Activated T-cell treated with anti-CD3 and anti-CD28 coated beads, Interleukin-2, amount 50 U/mL, for 1 hour (primary cell): ENCODE measurements at places on chromosomes 5 and 9.

DNA sequence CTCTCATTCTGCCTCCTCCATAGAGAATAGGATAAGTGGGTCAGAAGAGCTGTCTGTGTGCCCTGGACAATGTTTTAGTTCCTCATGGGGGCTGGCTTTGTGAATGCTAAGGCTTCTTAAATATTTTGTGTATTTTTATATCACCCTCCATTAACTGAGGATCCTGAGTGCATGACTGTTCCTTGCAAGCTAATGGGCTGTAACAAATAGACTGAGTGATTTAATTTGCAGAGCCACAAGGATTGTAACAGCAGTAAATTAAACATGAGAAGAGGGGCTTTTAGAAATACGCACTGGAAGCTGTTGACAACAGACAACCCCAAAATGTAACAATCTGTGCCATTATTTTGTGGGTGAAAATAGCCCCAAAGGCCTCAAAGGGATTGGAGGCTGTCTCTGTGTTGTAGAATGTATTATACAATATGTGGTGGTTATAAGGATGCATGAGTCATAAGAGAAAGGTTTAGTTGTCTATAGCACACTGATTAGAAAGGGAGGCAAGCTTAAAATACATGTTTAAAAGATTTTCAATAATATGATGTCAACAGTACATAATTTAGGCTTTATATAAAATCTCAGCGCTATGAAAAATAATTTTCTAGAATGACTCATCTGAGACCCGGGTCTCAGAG, 152.7 kb upstream of the ACTBL2 start:
- DNase-seq = no peak

DNA sequence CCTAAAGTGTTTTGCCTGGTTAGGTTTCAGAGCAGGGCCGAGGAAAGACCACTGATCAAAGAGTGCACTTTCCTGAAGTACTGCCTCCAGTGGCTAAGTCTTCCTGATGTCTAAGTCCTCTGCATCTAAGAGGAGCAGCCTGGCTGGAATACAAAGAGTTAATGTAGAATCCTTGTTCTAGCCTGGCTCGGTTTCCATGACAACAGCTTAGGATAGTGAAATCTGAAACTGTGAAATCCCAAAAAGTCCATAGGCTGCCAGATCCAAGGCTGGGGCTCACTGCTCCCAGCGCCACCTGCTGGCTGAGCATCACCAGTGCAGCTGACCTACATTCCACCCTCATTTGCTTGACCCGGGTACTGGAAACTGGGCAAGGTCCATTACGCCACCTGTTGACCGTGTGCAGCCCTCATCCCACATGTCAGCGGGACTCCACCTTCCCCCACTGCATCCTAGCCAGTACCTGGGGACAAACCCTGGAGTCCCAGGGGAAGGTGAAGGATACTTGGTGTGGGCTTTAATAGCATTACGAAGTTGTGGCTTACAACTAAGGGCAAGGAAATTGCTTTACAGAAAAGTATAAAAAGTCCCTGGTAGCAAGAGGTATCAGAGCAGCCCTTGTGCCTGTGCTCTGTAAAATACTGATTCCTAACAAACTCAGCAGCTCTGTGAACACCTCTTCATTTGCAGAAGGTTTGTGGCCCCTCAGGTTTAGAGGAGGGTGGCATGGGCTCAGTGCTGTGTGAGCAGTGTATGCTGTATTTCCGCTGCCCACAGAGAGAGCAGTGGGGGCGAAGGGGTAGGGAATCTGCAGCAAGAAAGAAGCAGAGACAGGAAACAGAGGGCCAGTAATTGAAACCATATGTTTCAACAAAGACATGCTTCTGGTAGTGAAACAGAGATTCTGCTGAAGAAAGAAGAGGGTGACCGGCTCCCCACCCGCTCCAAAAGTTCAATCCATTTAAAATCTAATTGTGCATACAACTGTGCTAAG, 36.0 kb downstream of the PCDHGC5 start:
- DNase-seq = peak; percentile 65

DNA sequence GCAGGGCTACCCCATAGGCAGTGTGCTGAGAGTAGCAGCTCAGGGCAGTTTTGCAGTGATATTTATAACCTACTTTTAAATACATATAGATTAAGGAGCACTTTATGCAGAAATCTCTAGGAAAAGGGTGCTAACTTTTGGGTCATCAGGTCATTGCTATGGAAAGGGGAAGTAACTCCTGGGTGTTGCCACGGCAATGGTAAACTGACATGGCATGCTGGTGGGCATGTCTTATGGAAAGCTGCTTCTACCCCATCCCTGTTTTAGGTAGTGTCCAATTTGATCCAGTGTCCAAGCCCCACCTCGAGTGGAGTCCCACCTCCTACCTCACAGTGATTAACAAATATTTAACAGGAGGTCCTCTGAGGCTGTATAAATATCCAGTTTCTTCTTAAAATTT, 56.8 kb upstream of the XPA start:
- DNase-seq = no peak

DNA sequence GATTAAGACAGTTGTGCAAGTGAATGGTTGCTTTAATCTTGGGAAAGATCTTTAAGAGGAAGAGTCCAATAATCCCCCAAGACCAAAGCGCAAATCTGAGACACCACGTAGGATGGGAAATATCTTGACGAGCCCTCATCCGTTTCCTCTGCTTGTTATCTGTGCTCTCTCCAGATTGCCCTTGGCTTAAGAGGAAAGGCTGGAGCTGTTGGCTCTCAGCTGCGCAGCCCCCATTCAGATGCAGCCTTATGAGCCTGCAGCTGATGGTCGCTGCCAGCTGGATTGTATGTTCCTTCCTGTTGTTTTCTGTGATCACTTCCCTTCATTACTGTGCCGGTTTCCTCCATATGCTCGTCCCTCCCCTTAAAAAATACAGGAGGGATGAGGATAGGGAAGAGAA, 47.7 kb downstream of the PWWP2A start:
- no peak for DNase-seq

DNA sequence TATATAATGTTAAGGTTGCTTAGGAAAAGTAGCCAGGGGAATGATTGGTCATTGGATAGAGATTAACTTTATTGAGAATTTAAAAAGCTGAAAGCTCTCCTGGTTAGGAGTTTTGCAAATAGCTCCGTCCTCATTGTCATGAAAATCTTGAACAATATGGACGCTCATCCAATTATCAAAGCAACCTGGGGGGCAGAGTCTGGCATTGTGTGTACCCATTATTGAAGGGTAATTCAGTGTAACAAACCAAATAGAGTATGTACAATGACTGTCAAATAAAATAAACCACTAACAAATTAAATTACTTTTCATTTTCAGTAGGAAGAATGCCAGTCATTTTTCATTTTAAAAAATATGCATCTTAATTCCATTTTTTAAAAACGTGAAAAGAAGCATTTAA, 144.0 kb upstream of the GPR151 start:
- no peak for DNase-seq

DNA sequence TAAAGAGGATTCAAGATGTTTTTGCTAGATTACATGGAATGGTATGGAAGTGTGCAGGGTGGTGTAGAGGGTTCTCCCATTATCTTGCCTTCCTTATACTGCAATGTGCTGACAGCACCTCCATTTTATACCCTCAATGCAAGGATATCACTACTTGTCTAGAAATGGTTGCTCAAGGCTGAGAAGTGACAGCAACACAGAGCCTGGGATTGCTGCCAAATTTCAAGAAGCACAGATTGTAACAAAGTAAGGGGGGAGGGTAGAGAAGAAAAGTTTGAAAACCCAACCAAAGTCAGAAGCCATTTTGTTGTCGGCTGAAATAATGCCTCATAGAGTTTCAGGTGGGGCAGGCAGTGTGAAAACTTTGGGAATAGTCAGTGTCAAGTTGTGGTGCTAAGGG, 29.8 kb downstream of the PCDHAC2 start:
- no peak for DNase-seq

DNA sequence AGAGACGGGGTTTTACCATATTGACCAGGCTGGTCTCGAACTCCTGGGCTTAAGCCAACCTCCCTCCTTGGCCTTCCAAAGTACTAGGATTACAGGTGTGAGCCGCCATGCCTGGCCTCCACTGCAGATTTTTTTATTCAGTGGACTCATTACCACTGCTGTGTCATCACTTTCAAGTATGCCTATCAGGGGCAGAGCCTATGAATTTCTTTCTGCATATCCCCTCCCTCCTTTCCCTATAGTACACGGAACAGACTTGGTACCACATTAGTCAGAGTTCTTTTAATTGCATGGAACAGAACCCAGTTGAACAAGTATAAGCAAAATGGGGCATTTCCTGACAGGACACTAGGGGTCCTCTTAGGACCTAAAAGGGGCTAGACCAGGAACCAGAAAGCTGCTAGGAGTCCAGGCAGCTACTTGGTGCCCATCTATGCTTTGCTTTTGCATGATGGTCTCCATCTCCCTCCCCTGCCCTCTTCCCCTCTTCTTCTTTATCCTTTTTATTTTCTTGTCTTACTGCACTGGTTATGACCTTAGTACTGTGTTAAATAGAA, 5.8 kb downstream of the BSPRY start:
- no peak for DNase-seq

DNA sequence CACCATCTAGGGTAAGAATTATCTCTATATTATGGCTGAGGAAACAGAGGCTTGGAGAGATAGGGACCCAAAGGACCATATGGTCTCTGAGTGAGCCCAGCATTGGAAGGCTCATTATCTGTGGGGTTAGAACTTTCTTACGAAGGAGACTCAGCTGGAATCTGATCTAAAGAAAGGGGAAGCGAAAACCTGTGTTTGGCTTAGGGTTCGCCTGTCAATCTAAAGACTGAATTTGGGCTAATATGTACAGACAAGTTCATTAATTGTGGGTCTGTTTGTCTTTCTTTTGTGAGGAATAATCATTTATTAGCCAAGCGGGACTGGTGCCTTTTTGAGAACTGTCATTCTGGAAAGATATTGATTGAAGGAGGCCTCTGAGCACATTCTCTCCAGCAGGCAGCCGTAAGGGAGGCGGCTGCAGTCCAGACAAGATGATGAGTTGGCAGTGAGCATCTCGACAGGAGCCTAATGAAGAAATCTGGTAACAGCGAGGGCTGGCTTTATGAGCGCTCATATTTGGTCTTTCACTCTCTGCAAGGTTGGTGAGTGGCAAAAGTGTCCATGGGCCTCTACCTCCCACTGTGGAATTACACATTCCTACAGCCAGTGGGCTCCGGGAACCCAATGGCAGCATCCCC, 104.2 kb upstream of the GPR151 start:
- DNase-seq = no peak

- DNase-seq = no peak
Measured at GRCh38 chr5:139415221-139415861, 11.5 kb upstream of the SPATA24 start.

- DNase-seq = no peak
Measured at GRCh38 chr5:78405829-78406750, 45.7 kb downstream of the SCAMP1 start.

GRCh38 chr9:97873882-97874281, 20.9 kb downstream of the FOXE1 start:
- DNase-seq = no peak

DNA sequence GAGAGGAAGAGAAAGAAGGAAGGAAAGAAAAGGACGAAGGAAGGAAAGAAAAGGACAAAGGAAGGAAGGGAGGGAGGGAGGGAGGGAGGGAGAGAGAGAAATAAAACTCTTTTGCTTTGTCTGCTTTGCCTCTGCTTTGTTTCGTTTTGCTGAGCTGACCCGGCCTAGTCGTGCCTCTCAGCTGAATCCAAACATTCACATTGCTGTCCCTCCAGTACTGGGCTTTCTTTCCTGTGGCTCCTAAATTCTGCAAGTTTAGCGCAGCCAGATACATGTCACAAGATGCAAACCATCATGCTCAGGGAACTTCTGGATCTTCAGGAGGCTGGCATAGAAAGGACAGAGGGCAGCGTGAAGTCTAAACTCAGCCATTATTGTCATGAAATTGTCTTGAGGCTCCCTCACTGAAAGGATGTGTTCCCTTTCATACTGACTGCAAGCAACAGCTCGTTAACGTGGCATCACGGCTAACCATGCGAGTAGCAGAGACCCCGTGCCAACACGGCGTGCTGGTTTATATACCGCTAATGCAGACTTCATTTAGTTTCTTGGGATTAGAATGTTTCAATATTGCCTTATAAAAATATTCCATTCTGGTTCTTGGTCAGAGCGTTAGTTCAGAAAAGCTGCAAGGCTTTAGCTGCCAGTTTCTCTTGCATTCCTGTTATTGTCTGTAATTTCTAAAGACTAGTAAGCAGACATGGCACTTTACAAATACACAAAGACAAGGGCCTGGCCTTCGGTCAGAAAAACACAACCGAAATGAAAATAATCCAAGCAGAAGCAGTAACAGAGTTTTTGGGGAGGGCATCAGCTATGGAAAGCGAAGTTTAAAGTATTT, 94.2 kb downstream of the TMEM174 start:
- no peak for DNase-seq

DNA sequence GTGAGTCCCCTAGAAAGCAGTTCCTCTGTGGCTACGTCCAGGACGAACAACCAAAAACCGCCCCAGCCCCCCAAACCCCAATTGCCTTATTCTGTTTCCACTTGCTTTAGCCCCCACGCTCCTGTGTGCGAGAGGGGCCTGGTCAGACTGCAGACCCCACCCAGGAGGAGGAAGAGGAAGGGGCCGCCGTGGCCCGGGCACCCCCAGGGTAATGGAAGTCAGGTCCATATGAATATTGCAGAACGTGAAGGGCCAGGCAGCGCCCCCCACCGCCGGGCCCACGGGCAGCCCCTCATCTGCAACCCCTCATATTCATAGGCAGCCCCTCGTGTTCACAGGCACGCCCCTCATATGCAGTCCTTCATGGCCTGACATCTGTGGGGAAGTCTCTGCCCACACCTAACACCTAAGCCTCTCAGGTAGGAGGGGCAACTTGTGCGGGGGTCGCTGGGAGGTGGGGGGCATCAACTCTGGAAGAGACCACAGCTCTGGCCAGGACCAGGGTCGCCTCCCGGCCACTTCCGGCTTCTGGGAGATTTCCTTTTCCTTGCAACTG, 37.7 kb upstream of the PLEKHG4B start:
- no peak for DNase-seq

- no peak for DNase-seq
Measured at GRCh38 chr9:112726428-112726827, 8.5 kb upstream of the INIP start.

GRCh38 chr9:16868701-16869100, 1.8 kb downstream of the BNC2 start:
- no peak for DNase-seq

GRCh38 chr5:135216471-135217343, 182.3 kb downstream of the MACROH2A1 start:
- DNase-seq = no peak

- no peak for DNase-seq
Measured at GRCh38 chr5:56910210-56910965, 992 bp downstream of the SETD9 start.

DNA sequence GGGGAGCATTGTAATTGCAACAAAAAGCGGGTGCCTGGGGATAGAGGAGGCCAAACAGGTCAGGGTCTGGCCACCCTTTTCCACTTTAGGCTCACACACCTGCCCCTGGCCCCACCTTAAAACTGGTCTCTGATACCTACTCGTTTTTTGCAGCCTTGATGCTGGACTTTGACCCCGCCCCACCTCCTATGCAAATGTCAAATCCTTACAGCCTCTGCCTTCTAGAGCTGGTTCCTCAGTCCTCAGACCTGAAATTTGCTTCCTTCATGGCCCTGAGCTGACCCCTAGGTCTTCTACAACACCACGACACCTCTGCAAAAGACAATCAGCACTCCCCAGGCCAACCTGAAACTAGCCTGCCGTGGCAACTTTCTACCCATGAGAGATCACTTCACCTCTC, 37.7 kb downstream of the SMIM23 start:
- no peak for DNase-seq

GRCh38 chr5:55638455-55638854, 73.7 kb downstream of the SLC38A9 start:
- DNase-seq = no peak
